Inflammatory macrophage treated with lipopolysaccharide for 1 hour (primary cell): ENCODE measurements at places on chromosomes 2 and 18.

- peak; percentile 31 for DNase-seq
Measured at GRCh38 chr2:88099798-88100488, 27.9 kb downstream of the FABP1 start.

DNA sequence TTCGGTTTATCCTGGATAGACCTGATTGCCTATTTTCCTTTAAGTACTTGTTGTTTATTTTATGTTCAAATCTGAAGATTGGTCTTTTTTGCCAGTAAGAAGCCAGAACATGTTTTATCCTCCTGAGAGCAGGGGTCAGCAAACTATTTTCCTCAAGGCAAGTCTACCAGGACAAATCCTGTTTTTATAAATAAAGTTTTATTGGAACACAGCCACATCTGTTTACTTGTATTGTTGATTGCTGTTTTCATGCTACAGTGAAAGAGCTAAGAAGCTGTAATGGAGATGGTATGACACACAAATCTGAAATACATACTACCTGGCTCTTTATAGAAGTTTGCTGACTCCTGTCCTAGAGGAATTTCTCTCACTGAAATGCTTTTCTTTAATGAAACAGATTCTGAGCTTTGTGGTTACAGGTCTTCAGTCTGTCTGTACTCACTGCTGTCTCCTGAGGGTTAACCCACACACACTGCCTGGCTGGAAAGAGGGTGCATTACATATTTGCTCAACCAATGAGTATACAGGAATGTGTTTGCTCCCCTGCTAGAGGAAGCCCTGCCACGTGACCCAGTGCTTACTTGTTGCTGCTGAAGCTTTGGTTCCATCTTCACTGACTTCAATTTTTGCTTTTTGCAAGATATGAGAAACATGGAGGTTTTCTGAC, 22.6 kb downstream of the MRPL44 start:
- no peak for DNase-seq

GRCh38 chr18:1413323-1413675, 508.6 kb downstream of the ADCYAP1 start:
- no peak for DNase-seq

DNA sequence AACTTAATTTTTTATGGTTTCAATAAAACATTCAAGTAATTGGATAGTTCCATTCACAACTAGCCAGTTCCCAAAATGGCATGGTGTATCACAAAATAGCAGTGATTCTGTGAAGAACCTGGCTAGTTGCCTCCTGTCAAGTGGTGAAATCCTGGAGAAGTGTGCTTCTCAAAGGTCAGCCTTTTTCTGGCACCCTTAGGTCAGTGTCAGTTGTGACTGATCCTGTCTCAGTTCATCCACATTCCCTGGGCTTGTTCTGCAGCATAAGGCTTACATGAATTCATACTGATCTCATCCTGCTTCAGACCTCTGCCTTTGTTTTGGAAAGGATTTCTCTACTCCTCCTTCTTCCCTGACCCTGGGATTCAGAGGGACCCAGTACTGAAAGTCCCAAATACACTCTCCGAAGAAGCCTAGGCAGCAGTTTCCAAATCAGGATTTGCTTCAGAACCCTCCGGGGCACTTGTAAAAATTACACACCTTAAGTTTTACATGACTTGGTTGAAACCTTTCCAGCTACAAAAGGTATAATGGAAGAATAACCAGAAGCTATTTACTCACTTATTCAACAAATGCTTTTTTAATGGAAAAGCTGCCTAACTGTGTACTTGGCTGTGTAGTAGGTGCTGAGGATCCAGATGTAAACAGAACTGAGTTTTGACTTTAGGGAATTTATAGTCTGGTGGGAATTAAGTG, 11.0 kb downstream of the MAP3K20 start:
- DNase-seq, result no peak

GRCh38 chr18:50711386-50711785, 108.4 kb downstream of the MRO start:
- no peak for DNase-seq

DNA sequence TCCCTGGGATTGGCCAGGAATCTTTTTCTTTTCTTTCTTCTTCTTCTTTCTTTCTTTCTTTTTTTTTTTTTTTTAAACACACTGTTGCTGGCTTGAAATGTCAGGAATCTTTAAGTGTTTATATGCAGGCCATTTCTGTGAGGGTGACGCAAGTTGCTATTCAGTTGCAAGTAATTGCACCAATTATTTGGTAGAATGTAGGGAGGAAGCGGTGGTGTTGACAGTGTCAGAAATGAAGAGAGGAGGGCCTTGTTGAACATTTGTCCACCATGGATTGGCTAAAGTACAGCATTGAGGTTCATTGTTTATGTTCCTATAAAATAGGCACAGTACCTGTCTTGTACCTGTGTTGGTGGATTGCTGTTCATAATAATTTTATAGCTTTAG, 6.5 kb downstream of the RPIA start:
- DNase-seq, result no peak

DNA sequence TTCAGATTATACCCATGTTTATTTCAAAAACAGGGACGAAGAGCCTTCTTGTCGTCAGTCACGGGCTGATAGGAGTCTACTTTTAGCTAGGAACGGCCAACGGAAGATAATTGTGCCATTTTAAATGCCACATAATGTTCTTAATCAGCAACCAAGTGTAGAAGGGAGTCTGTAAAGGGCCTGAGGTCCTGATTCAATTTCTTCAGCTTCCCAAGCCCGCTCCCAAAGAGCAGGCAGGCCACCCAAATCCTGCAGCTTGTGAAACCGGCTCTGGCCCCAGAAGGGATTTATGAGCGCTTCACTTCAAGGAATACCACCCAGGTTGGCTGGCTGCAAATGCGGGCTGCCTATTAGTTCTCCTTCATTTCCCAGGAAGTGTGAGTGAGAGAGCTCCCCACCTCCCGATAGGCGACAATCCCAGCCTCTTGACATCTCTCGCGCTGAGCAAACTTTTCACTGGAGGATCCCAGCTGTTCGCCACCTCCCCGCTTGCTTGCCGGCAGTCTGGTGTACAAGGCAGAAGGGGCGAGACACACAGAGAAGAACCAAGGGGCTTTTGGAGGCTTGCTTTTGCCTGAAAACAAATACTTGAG, 272.9 kb downstream of the CDH20 start:
- no peak for DNase-seq

DNA sequence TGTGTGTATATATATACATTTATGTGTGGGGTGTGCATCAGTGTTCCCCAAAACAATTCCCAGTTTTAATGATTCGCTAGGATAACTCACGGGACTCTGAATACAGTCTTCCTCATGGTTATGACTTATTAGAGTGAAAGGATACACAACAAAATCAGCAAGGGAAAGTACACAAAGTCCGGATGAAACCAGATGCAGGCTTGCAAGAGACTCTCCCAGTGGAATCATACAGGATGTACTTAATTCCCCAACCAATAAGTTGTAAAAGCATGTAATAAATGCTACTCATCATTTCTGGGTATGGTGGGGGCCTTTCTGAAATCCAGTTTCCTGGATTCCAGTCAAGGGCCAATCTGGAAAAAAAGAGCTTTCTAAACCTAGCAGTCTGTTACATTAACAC, 654.1 kb upstream of the SYT4 start:
- DNase-seq, result no peak

- no peak for DNase-seq
Measured at GRCh38 chr18:60534538-60534937, 162.0 kb upstream of the MC4R start.
